Activated CD8-positive, alpha-beta memory T cell treated with anti-CD3 and anti-CD28 coated beads for 24 hours (primary cell): ENCODE measurements at places on chromosomes 6 and 20.
A peak's percentile ranks its signal among the peaks of the same experiment; 100 is the strongest.

GRCh38 chr6:26464416-26465131 lies 6.8 kb downstream of the BTN2A1 start:
- DNase-seq, result no peak

DNA sequence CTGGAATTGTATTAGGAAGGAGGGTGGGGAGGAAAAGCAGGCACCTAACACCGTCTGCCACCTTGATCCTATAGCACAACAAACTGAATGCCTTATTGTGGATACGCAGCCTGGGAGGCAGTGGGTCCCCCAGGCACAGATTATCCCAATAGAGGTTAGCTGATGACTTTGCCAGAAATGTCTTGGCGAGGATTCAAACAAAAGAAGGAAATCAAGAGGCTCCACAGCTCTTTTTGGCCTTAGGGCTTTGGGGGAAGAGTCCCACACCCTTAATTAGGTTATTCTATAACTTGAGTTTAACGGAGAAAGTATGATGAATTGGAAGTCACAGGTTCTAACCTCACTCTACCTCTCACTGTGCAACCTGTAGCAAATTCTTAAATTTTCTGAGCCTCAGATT lies 102.0 kb downstream of the MRPL14 start:
- DNase-seq, result no peak

- DNase-seq, result no peak
These were observed 63.7 kb upstream of the CD2AP start for GRCh38 chr6:47413752-47414422.

DNA sequence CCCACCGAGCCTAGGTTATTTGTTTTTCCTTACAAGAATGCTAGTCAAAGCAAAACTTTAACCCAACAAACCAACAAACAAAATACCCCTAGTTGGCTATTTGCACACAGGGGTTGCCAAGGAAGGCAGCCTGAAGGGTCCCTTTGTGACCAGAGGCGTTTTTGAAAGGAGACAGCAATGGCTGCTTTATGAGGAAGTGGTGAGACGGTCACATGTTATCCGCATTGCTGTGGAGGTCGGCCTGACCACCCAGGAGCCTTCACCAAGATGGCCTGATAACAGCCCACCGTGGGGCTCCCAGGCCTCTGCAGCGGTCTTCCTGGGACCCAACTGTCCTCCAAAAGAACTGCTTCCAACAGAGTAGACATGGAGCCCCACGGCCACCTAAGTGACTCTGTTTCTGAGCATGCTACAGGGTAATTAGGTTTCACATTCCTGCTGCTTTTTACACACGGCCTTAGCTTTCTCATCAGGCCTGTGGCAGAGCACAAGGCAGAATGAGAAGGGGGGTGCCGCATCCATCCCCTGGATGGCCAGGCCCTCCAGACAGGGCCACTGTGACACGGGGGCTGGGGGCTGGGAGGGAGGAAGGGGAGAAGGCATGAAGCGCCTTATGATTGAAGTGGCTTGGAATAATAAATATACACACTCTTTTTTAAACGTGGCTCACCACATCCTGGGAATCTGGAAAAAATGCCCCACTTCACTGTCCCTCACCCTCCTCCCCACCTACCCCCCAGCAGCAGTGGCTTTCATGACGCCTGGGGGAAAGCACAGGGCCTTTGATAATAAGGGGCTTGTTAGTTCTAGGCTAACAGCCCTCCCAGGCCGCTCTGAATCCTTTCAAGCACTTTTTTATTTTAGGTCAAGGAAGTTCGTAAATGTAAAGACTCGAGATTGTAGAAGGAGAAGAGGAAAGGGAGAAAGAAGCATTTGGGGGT lies 86.0 kb downstream of the CLIC5 start:
- no peak for DNase-seq

DNA sequence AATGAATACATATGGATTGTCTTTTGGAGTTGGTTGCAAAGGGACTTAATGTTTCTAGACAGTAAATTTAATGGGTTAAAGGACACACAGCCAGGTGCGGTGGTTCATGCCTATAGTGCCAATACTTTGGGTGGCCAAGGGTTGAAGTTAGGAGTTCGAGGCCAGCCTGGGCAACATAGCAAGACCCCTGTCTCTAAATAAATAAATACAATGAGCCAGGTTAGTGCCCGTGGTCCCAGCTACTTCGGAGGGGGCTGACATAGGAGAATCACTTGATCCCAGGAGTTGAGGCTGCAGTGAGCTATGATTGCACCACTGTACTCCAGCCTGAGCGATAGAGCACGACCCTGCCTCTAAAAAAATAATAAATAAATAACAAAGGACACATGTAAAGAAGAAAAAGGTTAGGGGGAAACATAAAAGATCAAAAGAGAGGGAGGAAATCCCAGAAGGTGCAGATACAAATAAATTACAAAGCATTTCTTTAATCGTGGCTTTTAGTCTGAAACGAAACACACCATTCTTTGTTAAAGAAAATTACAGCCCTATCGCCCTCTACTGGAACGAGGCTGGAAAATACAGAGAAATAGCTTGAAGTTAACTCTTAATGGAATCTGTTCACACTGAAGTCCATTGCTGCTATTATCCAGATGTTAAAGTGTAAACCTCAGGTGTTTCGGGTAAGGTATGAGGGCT lies 42.6 kb upstream of the SCML4 start:
- no peak for DNase-seq

- no peak for DNase-seq
These were observed 60.9 kb downstream of the GFRAL start for GRCh38 chr6:55388211-55388610.

GRCh38 chr20:53247468-53248103 lies 275.4 kb downstream of the TSHZ2 start:
- no peak for DNase-seq

DNA sequence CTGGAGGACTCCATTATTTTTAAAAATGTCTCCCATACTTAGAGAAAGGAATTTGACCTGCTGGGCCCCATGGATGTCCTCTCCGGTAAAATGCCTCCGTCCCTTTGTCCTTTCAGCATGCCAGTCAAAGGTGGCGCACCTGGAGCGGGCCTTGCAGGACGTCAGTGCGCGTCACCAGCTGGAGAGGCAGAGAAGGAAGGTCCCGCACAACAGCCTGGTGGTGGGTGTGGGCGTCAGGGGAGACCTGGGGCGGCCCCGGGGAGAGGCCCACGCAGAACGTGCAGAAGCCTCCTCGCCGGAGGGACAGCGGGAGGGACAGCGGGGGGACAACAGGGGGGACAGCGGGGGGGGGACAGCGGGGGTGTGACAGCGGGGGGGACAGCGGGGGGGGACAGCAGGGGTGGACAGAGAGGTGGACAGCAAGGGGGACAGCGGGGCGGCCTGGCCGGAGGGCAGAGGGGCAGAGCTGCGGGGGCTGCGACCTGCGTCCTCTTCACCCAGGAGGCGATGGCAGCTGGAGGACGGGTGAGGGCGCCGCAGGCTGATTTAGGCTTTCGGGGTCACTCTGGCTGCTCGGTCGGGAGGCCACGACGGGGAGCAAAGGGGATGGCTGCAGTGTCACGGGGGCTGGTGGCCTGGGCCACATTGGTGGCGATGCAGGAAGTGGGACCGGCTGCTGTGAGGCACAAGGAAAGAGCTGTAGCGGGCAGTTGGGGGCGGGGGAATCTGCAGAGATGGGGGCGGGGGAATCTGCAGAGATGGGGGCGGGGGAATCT lies 859 bp upstream of the KIF25 start:
- no peak for DNase-seq

- no peak for DNase-seq
These were observed 71.3 kb upstream of the FYN start for GRCh38 chr6:111944541-111944940.

GRCh38 chr20:2692036-2692885 lies at the start of gene EBF4:
EBF4 (plus strand) TSS chr20:2692780; CDS start chr20:2693646, 866 bp downstream.
- peak; percentile 66 for DNase-seq

GRCh38 chr6:26330859-26331217 lies 34.2 kb upstream of the BTN3A2 start:
- DNase-seq, result no peak

DNA sequence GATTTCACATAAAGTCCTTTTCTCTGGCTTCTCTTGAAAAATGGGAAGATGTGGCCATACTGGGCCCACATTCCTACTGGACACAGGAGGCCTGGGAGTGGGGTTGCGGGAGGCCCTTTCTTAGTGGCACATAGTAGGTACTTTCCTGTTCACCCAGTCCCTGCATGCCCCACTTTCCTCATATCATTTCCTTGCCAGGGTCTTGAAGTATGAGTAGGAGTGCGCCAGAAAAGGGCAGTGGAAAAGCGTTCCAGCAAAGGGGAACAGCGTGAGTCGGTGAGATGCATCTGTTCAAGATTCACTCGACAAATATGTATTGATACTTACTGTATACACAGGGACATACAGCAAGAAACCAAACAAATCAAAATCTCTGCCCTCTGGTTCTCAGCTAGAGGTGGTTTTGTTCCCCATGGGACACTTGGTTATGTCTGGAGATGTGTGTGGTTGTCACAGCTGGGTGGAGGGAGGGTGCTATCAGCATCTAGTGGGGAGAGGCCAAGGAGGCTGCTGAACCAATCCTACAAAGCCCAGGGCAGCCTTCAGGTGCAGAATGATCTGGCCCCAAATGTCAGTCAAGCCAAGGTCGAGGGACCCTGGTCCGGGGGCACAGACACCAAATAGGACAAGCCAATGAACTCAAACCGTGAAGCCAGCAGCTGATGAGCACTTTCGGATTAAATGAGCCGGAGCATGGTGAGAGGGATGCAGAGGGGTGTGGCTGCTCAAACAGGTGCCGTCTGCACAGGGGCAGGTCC lies 151.4 kb downstream of the CEBPB start:
- no peak for DNase-seq

- no peak for DNase-seq
These were observed 42.4 kb downstream of the TNFRSF21 start for GRCh38 chr6:47267301-47267700.

DNA sequence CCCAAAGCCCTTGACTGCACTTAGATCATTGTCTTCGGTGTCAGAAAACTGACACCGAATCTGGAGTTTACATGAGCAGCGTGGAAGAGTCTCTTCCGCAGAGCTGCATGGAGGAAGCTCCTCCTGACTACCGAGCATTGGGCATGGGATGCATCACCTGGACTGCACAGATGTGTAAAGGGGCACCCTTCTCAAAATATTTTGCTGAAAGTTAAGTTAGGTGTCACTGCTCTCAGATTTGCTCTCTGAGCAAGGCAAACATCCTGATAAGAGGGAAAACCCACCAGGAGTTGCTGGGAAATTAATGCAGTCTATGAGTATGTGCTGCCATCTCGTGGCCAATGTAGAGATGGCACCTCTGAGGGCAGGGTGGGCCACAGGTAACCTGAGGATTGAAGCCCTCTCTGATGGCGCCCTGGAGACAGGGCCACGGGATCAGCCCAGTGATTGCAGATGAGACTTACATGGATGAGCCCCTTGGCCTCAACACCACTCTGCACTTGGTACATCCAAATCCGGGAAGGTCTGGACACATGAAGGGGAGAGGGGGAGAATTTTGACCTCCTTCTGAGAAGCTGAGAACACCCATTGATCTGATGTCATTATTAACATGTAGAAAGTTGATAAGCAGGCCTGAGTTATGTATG lies 129.9 kb downstream of the LPA start:
- DNase-seq, result peak; percentile 87

- DNase-seq, result peak; percentile 41
These were observed 23.8 kb upstream of the SYNDIG1 start for GRCh38 chr20:24445510-24446170.

GRCh38 chr6:156564807-156565149 lies 212.4 kb upstream of the ARID1B start:
- DNase-seq, result no peak

DNA sequence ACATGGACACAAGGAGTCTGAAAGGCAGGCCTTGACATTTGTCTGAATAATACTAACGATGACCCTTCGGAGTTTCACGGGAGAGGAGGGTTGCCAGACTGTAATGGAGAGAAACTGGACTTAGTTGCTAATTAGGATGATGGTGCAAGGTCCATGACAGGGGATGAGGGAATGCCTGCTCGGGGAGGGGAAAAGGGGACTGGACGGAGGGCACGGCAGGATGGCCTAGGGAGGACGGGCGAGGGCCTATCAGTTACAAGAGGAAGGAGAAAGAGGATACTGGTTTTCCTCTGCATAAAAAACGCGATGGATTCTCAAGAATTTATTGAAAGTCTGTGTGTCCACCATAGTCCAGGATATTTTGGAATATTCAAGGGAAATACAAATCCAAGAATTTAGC lies 42.7 kb downstream of the IRAK1BP1 start:
- no peak for DNase-seq

GRCh38 chr6:168367285-168367751 lies 47.7 kb upstream of the DACT2 start:
- DNase-seq, result no peak

GRCh38 chr20:33013701-33014326 lies 6.3 kb downstream of the BPIFB2 start:
- no peak for DNase-seq

DNA sequence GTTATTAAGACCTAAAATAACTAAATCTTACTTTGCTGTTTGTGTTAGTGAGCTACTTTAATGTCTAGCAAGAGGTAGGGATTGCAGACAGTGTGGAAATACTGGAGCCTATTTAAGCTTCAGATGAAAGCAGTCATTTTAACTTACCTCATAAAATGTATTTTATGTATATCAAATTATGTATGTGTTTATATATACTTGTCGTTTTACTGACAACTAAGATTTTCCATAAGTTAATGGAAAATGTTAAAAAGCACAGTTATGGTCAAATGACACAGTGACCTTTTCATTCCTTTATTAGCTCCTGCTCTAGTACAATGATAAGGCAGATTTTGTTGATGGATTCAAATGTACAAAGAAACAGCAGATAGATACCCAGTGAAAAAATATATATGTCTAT lies 34.6 kb downstream of the QKI start:
- DNase-seq, result no peak

DNA sequence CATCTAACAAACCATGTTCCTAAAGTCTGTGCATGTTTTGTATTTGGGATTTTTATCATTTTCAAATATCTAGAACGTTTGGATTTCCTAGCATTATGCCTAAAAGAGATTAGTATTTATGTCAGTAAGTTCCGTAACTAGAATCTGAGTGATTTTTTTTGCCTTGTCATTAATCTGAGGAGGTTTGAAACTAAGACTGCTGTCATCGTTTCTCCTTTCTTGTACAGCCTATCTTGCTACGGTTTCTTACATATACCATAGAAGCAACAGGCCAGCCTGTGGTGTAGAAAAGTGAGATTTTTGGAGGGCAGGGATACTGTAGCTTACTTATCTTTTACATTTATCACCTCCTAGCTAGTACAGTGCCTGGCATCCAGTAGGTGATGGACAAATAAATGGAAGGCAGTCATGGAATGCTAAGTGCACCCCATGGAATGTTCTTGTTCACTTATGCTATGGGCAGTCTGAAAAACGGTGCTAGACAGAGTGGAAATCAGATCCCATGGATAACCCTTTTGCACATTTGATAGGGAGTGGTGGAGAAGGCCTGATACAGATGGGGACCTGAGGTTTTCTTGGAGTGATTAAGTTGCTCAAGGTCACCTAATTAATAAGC lies 93.9 kb downstream of the ARID1B start:
- DNase-seq, result no peak
